ENCODE measurements at places on chromosomes 6 and 20. TPM values are rescaled to one million over a fixed set of nuclear protein-coding genes. Genes with fewer than 3 reads are reported as not detected.

DNA sequence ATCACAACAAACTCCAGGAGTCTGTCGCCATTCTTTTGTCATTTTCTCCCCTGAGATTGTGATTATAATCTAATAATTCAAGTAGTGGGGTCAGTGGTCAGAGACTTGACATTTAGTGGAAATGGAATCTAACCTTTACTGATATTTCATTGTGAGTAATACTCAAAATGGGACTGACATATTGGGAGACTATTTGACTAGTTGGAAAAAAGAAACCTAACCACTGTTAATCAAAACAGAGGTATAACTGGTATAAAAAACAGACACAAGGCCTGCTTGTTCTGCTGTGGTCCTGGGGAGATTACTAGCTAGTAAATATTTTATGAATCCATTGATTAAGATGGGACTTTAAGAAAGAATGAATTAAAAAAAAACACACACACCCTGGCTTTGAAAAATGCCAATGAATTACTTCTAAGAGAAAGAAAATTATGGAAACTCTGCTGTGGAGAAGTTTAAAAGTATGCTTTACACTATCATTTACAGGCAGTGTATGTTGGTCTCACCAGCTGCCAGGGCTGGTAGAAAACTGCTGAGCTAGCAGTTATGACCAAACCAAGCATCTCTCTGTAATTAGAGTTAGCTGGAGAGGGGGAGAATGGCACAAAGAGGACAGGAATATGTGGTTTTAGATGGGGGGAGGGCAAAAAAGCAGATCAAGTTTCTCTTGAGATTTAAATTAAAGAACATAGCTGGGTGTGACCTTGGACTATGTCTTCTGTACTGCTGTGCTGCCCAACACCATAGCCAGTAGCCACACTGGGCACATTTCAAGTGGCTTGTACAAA, 103.7 kb downstream of the FYN start:
- H3K4me1 ChIP-seq, result no peaks in the 10 kb centered on the region
- H3K36me3 ChIP-seq, result no peaks in the 10 kb centered on the region
- no peak overlapping the region for H3K27ac ChIP-seq
- no peaks in the 10 kb centered on the region for H3K27me3 ChIP-seq
- no peak overlapping the region for H3K4me3 ChIP-seq

The OPN5 gene
- total RNA-seq, result not detected

The MYCT1 gene
- not detected for total RNA-seq

The NPBWR2 gene
- not detected for total RNA-seq

The NKX2-2 gene
- total RNA-seq, result not detected

The CST3 gene
- 181 TPM for total RNA-seq

DNA sequence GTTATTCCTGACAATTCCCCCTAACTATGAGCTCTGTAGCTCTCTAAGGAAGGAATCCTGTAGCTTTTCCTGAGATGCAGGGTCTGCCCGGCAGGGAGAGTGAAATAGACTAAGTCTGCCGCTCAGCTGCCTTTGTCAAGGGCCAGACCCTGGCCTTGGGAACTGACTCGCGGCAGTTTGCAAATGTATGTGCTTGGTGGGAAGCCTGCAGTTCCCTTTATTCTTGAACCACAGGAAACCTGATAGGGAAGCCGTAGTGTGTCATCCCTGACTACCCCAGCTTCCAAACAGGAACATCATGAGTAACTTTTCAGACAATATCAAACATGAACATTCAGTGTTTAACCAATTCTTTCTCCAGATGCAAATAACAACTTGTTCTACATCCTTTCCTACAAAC, 78.7 kb upstream of the IFNGR1 start:
- no peak overlapping the region for H3K4me3 ChIP-seq
- H3K36me3 ChIP-seq, result no peaks in the 10 kb centered on the region
- no peak for DNase-seq
- no peaks in the 10 kb centered on the region for H3K27me3 ChIP-seq
- no peaks in the 10 kb centered on the region for H3K4me1 ChIP-seq
- no peak overlapping the region for H3K27ac ChIP-seq

GRCh38 chr6:144793744-144794143, 508.6 kb downstream of the UTRN start:
- no peak overlapping the region for H3K27ac ChIP-seq
- no peak overlapping the region for H3K4me3 ChIP-seq
- peaks cover 18% of the 10 kb centered on the region for H3K4me1 ChIP-seq

- DNase-seq, result no peak
- no peaks in the 10 kb centered on the region for H3K4me1 ChIP-seq
- H3K27me3 ChIP-seq, result no peaks in the 10 kb centered on the region
- H3K36me3 ChIP-seq, result no peaks in the 10 kb centered on the region
- H3K4me3 ChIP-seq, result no peak overlapping the region
Observed at GRCh38 chr6:35710241-35710847, 21.6 kb upstream of the FKBP5 start.

Data from HCT116 (cell line).